ENCODE measurements at places on chromosomes 4 and X.

- no peak for DNase-seq
Observed at GRCh38 chr4:18531731-18532130, 510.2 kb upstream of the LCORL start.

- peak; percentile 14 for DNase-seq
Observed at GRCh38 chrX:3940000-3940610, 226.7 kb upstream of the PRKX start.

- DNase-seq = peak; percentile 75
Observed at GRCh38 chr4:127400731-127401346, 231.9 kb upstream of the INTU start.

- no peak for DNase-seq
Observed at GRCh38 chrX:22323541-22323940, 50.8 kb downstream of the CBLL2 start.

GRCh38 chr4:5409972-5410618 lies 298.3 kb downstream of the EVC2 start:
- no peak for DNase-seq

GRCh38 chr4:72094059-72094797 lies 62.4 kb downstream of the NPFFR2 start:
- DNase-seq = no peak

DNA sequence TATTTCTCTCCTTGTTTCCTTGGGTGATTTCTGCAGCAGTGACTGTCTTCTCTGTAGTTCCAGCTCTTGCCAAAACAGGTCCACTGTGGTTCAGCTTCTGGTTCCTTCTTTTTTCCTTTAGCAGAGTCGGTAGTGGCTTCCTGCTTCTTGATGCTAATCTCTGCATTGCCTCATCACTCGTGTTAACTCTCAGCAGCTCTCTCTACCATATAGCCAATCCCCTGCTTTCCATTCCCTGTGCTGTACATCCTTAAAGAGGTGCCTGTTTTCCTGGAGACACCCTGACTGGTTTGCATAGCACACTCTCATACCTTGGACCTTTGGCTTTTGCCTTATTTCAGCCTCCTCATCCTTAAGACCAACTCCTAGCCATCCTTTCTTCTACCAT lies 191.2 kb upstream of the LNX1 start:
- no peak for DNase-seq

DNA sequence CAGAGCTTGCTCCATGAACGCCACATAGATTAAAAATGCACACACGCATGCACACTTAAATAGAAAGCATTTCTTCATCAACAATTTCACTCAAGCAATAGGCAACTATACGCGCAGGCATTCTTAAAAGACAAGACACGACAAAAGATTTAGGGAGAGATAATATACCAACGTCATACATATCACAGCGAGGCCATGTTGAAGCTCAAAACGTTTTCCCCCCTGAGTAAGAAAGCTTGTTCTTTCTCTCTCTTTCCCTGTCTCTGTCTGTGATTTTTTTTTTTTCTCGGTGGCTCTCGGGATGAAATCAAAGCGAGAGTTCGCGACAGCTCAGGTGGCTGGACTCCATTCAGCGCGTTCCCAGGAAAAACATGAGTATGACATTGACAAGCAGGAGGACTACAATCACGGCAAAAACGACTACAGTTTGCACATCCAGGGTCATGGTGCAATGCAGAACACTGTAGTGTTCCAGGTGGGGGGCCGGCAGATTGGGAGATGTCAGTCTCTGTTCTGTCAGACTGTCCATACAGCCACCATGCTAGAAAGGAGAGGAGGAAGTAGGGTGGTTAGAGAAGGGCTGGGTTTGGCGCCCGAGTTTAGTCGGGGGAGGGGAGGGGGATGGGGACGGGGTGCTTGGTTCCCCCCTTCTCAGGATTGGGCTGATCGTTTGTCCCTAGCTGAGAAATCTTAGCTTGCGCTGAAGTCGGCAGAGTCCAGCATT lies 30.7 kb downstream of the ARHGEF9 start:
- peak; percentile 44 for DNase-seq

DNA sequence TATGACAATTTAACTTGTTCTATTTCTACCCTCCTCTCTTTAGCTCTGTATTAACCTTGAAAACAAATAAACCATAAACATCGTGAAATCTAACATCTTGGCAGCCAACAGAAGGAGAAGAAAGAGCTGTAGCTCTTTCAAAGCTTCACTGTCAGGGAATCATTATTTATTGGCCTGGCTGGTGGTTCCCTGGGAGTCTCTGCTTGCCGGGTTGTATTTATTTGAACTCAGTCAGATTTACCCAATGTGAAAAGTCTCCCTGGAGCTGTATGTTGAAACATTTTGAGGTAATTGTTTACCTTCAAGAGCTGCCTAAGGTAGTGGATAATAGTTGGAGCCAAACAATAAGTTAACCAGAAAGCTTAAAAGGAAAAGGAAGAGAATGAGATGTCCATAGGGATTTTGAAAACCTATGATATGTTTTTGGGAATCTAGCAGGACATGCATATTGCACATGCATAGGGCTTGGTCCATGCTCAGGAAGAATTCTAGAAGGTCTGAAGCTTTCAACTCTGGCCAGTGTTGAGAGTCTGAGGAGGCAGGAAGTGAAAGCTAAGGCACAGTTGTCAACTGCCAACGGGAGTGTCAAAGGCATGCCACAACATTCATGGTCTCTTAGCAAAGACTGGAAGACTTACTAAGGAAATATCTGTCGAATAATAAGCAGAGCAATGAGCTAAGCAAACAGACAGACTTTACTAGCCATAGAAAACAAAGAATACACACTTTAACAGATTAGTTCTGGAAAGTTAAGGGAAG lies 621.6 kb downstream of the PCDH7 start:
- DNase-seq = no peak

DNA sequence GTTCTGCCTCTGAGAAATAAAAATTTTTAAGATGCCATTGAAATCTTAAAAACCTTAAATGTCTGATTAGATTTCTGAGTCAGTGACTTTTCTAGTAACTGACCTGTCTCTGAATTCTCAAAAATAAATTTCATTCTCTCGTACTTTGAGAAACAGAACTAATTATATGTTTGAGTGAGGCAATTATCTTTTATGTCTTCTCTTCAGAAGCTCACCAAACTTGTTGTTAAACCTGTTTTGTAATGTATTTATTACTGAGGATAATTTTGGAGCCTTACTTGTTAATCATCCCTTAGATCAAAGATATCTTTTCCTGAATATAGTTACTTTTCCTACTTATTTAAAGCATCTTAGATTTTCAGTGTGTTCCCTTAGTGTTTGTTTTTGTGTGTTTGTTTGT lies 64.5 kb upstream of the MMAA start:
- no peak for DNase-seq

- no peak for DNase-seq
Observed at GRCh38 chrX:81959964-81960363, 758.1 kb downstream of the SH3BGRL start.

DNA sequence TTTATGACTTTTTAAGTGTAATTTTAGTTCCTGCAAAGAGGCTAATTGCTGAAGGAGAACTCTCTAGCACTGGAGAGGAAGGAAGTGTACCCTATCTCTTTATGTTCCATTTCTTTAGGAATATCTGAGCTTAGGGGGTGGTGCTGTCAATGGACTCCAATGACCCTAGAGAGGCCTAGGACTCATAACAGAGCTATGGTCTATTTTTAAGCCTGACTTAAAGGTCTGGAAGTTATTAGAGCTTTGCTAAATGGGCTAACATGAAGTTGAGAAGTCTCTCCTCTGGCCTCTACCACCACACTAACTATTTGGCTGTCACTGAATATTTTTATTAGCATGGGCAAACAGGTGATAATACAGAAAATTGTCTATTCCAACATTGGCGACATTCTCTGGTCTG lies 152.2 kb downstream of the SPATA18 start:
- DNase-seq = no peak

- DNase-seq = no peak
Observed at GRCh38 chr4:31657859-31658570, 937.8 kb downstream of the PCDH7 start.

DNA sequence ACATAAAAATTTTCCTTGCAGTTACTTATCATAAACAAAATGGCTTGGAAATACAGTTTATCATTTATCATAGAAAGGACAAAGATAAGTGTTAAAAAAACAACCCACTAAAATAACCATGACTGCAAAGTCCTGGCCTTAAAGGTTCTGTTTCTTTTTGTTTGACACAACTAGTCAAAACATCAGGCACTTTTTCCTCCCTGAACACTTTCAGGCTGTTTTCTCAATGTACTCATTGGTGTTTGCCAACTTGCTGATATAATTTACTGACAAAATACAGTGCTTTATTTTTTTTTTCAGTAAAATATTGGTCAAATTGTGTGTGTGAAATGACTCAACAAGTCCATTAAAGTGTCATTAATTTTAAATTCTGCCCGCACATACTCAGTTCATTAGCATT lies 156.6 kb downstream of the ADGRL3 start:
- DNase-seq = no peak

GRCh38 chr4:111136438-111136837 lies 513.6 kb upstream of the PITX2 start:
- peak; percentile 5 for DNase-seq

DNA sequence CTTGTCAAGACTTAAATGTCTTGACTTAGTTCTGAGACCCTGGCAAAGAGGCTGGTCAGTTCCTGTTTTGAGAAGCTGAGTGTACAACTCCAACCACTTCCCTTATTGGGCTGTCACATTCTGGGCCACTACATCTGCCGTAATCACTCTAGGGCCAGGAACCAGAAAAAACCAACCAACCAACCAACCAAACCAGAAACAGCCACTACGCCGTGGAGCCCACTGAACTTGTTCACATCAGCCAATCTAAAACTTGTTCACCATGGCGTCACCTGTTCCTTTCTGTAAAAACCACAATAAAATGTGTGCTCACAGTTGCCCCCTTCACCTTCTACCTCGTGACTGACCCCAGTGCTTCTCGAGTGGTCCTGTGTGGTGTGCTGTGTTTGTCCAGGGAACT lies 107.3 kb downstream of the JADE1 start:
- DNase-seq = peak; percentile 44

DNA sequence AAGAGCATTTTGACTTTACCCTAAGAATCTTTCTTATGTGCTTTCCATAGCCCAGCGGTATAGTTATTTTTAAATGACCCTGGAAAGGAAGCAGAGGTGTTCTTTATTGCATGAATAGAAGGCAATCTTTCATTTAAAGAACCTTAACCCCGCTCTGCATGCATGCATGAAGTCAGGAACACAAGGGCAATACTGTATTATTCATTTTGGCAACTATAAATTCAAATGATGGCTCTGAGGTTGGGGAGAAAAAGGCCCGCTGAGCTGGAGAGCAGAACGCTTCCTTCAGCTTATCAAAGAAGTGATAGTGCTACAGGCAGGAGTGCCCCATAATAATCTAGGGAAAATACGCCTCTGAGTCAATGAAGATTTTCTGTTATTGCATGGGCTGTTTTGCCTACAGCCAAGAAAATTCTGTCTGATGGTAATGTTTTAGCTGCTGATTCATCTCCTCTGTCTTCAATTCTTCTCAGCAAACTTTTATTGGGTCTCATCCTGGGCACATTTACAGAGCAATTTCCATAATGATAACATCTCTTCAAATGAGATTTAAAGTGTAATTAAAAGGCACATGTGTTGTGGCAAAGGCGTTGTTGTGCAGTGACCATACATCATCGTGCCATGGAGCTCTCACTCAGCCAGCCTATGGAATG lies 452.2 kb upstream of the FTHL17 start:
- DNase-seq = no peak

DNA sequence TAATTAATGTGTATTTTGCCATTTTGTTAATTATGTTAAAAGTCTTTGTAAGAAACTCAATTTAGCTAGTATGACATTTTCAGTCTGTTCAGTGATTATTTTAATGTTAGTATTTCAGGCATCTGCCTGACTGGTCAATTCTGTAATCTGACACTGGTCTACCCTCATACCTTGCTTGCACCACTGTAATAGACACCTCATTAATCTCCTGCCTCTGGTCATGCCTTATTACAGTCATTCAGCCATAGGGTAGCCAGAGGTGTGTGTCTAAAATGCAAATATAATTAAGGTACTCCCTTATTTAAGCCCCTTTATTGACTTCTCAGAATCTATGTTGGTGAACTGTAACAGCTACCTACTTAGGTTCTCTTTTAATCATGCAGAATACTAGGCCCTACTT lies 861.1 kb upstream of the IGFBP7 start:
- DNase-seq = no peak

DNA sequence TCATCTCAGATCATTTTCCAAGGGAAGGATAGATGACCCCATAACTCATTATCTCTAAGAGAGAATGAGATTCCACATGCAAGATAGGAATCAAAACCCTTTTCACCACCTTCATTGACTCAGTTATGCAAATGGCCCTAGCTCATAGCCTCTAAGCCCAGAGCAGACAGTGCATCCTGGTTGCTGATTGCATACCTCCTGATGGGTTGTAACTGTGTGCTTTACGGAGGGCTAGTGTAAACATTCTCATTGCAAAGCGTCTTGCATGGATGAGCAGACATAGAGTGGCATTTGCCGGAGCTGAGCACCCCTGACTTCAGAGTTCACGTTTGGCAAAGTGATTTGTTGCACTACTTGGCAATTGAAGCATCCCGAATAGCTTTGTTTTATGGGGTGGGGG lies 151.0 kb downstream of the VCX3A start:
- DNase-seq = no peak

GRCh38 chr4:52144372-52144771 lies 93.3 kb downstream of the SPATA18 start:
- no peak for DNase-seq

- DNase-seq = no peak
Observed at GRCh38 chr4:53026233-53026632, 164.1 kb downstream of the RASL11B start.

GRCh38 chrX:13891377-13892140 lies 74.7 kb upstream of the GPM6B start:
- peak; percentile 34 for DNase-seq

GRCh38 chr4:128684016-128684415 lies 125.5 kb upstream of the JADE1 start:
- DNase-seq = no peak

DNA sequence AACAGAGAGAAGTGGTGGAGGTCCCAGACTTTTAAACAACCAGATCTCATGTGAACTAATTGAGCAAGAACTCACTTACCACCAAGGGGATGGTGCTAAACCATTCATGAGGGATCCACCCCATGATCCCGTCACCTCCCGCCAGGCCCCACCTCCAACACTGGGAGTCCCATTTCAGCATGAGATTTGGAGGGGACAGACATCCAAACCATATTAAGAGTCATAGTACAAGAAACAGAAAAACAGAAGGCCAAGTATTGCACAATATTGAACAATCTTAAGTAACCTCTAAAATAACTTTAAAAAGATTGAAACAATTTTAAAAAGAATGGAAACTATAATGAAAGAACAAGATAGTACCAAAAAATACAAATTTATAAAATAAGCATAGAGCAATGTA lies 110.0 kb downstream of the CBR4 start:
- DNase-seq = no peak

- DNase-seq = no peak
Observed at GRCh38 chr4:113977526-113977855, 2.0 kb downstream of the ARSJ start.

GRCh38 chr4:10348241-10348640 lies 109.0 kb downstream of the ZNF518B start:
- no peak for DNase-seq

- peak; percentile 3 for DNase-seq
Observed at GRCh38 chrX:29376584-29376983, 789.3 kb downstream of the IL1RAPL1 start.

- DNase-seq = no peak
Observed at GRCh38 chr4:145843148-145843547, 95.5 kb downstream of the ZNF827 start.

GRCh38 chr4:18100657-18101056 lies 79.1 kb upstream of the LCORL start:
- peak; percentile 30 for DNase-seq
